ENCODE measurements at places on chromosomes 2 and 18.

- no peak for DNase-seq
These were observed 56.8 kb downstream of the SMAD2 start for GRCh38 chr18:47873625-47874024.

DNA sequence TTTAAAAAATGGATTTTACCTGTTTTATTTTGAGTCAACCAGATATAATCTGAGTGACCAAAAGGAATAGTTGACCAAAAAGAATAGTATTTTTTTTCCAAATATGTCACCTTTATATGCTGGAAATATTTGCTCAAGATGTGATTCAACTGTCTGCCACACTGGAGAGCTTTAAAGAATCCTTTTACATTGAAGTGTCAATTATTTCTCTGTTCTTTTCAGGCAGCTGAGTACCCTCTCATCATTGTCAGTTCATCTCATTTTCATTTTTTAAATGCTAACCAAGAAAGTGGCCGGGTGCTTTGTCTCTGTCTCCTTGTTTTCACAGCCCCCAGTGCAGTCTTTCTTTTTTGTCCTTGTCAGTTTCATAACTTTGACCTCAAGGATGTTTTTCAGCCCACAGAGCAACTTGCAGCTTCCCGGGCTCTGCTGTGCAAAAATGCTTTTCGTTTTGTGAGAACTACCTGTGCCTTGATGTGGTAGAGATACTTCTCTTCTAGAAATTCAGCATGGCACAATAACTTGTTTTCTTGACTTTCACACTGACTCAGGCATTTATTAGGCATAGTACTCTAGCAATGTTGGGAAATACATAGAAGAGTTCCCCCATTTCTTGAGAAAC, 23.4 kb upstream of the CERS6 start:
- DNase-seq = no peak

GRCh38 chr2:176997792-176998169, 214.8 kb upstream of the HNRNPA3 start:
- no peak for DNase-seq

DNA sequence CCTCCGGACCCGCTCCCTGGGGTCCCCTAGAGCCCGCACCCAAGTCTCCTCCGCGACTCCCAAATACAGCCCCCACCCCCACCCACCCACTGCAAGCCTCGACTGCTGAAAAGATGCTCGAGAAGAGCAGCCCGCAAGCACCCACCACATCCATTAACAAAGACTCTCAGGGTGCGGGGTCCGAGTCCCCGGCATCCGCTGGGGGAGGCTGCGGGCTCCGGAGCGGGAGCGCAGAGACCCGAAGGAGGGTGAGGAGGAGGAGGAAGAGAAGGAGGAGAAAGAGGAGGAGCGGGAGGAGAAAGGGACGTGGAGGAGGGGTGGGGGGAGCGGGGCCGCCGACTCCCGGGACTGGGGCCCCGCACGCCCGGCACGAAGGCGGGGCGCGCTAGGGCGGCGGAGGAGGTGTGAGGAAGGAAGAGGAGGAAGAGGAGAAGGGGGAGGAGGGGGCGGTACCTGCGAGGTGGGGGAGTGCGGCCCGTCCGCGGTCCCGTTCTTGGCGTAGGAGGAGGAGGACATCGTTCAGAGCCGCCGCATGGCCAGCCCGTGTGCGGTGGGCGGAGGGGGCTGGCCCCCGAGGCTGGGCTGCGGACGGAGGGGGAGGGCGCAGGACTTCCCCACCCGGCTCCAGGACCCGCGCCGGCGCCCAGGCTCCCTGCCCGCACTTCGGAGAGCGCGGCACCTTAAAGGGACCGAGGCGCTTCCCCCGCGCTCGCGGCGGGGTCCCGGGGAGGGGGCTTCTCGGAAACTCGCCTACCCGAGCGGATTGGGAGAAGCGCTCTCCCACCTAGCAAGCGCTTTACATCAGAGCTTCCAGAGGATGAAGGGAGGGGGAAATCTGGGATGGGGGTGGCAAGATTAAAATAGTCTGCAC, at the start of gene CACNB4:
Gene CACNB4, minus strand, starts transcription at position 549 of the 871 bp plus-strand sequence.
- DNase-seq = no peak

GRCh38 chr18:48872234-48873145, 78.3 kb downstream of the SMAD7 start:
- DNase-seq = no peak

GRCh38 chr2:3130889-3131635, 246.6 kb downstream of the EIPR1 start:
- DNase-seq = no peak

GRCh38 chr2:10772868-10773215, 39.7 kb downstream of the PDIA6 start:
- no peak for DNase-seq

DNA sequence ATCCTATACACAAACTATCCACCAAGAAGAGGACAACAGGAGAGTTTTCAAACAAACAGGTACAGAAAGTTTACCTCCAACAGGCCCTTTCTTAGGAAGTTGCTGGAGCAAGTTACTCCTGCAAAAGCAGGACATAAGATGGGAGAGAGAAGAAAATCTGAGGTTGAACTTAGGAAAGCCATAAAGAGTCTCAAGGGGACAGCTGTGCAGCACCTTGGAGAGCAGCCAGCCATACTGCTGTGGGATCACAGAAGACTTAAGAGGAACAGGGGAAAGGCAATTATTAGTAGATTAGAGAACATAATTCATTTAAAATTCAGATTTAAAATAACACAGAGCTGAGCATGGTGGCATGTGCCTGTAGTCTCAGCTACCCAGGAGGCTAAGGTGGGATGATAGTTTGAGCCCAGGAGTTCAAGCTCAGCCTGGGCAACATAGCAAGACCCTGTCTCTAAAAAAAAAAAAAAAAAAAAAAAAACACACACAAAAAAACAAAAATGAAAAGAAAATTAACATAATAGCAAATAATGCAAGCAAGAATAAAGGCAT, 148.1 kb upstream of the SIX3 start:
- DNase-seq = no peak

DNA sequence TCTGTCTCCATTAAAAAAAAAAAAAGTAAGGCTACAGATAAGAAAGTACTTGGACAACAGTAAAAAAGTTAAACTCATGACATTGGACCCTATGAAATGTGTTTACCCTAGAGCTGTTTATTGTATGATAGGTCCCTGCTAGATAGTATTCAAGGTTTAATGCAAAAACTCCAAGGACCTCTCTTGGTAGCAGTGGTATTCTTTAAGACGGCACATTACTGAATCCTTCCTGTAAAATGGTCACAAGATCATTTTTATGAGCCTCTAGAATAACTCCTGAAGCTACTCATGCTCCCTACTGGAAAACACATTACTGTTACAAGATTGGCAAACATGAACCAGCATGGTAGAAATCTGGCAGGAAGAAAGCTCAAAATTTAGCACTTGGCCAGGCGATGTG, 38.8 kb downstream of the GALM start:
- DNase-seq = no peak

GRCh38 chr2:108858894-108859293, 72.3 kb downstream of the CCDC138 start:
- DNase-seq = no peak

- no peak for DNase-seq
These were observed 102.1 kb upstream of the HS6ST1 start for GRCh38 chr2:128420776-128421175.

DNA sequence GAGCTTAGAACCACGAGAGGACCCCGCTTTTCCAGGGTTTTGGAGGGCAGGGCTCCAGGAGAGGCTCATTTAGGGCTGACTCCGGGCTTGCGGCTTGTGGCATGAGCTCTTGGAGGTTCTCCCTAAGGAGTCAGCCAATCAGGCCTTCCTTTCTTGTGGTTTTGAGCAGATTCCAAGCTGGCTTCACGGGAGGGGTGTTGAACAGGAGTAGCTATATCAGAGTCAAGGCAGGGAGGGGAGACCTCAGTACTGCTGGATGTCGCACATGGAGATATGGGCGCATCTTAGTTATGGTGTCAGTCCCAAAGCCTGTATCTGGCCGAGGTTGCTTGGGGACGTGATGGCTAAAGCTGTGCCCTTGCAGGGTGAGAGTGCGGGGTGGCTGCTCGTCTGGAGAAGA, 98.6 kb downstream of the AGAP1 start:
- DNase-seq = no peak

- no peak for DNase-seq
These were observed 439.7 kb upstream of the CDH20 start for GRCh38 chr18:60893355-60894097.

- no peak for DNase-seq
These were observed 46.3 kb downstream of the LTBP1 start for GRCh38 chr2:32993005-32993539.

- DNase-seq = no peak
These were observed 122.9 kb upstream of the ACVR1C start for GRCh38 chr2:157751462-157752058.

GRCh38 chr2:239220341-239220740, 180.5 kb downstream of the HDAC4 start:
- DNase-seq = no peak

GRCh38 chr2:119024152-119024551, 82.2 kb downstream of the MARCO start:
- no peak for DNase-seq

DNA sequence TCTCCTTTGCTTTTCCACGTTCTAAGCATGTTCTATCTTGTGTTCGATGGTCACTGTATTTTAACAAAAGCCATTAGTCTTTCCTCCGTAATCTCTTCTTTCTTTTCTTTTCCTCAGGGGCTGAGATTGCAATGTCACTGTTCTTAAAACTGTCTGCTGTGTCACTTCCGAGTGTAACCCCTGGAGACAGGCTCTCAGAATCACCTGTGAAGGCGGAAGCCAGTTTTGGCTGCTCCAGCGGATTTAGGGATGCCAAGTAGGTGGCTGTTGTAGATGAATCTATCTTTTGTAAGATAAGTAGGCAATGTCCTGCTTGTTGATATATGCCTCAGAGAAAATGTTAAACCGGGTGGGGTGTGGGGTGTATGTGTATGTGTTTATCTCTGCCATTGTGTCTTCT, 94.7 kb upstream of the L3MBTL4 start:
- no peak for DNase-seq

GRCh38 chr2:237128026-237128703, 42.5 kb downstream of the COPS8 start:
- no peak for DNase-seq

- no peak for DNase-seq
These were observed 197.5 kb downstream of the IRS1 start for GRCh38 chr2:226601881-226602662.

DNA sequence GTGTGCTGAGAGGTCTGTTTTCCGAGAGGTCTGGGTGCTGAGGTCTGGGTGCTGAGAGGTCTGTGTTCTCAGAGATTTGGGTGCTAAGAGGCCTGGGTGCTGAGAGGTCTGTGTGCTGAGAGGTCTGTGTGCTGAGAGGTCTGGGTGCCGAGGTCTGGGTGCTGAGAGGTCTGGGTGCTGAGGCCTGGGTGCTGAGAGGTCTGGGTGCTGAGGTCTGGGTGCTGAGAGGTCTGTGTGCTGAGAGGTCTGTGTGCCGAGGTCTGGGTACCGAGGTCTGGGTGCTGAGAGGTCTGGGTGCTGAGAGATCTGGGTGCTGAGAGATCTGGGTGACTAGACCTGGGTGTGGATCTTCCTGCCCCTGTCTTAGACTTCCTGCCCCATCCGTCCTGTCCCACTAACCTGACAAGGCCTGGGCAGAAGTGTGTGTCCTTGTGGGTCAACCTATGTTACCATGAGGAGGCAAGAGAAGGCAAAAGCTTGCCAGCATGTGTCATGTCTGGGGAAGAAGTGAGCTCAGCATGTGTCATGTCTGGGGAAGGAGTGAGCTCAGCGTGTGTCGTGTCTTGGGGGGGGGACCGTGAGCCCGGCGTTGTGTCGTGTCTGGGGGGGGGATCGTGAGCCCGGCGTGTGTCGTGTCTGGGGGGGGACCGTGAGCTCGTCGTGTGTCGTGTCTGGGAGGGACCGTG, 69.3 kb downstream of the KCNG2 start:
- no peak for DNase-seq

GRCh38 chr2:138187221-138187620, 222.9 kb downstream of the HNMT start:
- DNase-seq = no peak

- no peak for DNase-seq
These were observed 5.2 kb downstream of the NCAPH start for GRCh38 chr2:96340493-96341414.

DNA sequence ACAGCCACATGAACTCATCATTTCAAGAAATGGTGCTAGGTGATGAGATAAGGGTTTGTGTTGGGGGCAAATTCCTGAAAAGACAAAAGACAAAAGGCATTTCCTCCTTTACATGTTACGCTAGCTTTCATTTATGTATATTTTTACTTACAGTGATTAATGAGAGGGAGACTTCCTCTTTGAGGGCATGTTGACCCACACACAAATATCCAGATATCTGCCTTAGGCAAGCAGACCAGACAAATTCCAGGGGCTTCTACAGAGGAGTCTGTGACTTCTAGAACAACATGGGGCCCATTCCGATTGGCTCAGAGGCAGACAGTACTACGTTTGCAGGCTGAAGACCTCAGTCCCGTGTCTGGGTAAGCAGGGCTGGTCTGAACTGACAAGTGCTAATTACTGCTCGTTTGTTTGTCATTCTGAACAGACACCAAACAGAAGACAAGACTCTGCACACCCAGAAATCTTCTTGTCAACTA, 74.8 kb upstream of the ST6GAL2 start:
- DNase-seq = no peak

GRCh38 chr18:321865-322467, 54.1 kb upstream of the THOC1 start:
- DNase-seq = no peak

GRCh38 chr2:159129269-159129668, 157.2 kb downstream of the WDSUB1 start:
- no peak for DNase-seq
